ENCODE measurements at places on chromosomes 4 and X.

- no peak for DNase-seq
Measured at GRCh38 chrX:30957753-30958152, 68.7 kb upstream of the TAB3 start.

DNA sequence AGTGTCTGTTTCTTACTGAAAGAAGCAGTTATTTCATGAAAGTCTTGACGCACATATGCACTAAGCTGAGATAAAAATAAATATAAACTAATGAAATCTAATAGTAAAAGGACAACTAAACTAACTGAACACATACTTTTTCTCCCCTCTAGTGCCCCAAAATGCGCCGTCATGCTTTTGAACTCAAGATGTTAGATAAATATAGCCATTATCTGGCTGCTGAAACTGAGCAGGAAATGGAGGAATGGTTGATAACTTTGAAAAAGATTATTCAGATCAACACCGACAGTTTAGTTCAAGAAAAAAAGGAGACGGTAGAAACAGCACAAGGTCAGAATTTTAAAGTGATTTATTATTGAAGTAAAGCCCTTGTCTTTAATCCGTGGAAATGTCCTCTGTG is 70.2 kb downstream of the DOCK11 start:
- no peak for DNase-seq

- no peak for DNase-seq
Measured at GRCh38 chr4:164948975-164949374, 28.5 kb downstream of the TRIM61 start.

- DNase-seq = no peak
Measured at GRCh38 chrX:114134465-114134864, 449.4 kb upstream of the HTR2C start.

GRCh38 chr4:186881521-186882220 is 158.0 kb upstream of the FAT1 start:
- no peak for DNase-seq

DNA sequence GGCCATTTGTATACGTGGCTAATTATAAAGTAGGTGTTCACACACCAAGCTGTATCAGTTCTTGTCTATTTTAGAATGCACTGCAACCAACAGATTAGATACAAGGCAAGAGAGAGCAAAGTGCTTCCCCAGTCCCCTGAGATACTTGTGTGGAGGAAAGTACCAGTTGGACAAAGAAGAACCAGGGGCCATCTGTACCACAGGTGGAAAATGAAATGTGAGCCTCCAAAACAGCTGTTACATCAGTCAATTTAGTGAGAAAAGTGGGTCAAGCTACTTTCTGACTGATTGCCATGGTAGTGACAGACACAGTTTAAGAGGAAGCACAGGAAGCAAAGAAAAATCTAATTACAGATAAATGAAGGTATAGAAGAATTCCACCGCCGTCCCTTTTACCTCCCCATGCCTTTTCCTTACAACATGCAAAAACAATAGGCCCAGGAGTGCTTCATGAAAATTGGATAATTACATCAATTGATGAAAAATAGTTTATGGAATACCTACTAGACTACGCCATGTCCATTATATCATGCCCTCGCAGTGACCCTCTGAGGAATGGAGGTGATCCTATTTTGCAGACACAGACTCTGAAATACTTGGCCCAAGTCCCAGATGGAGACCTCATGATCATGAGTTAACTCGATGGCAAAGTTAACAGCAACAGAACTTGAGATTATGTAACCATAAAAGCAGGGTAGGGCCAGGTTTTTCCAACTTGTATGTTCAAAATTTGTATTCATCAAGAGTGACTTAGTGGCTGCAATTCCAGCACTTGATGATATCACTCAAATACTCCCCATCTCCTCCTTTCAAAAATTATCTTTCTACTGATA is 15.8 kb downstream of the SMPX start:
- no peak for DNase-seq

DNA sequence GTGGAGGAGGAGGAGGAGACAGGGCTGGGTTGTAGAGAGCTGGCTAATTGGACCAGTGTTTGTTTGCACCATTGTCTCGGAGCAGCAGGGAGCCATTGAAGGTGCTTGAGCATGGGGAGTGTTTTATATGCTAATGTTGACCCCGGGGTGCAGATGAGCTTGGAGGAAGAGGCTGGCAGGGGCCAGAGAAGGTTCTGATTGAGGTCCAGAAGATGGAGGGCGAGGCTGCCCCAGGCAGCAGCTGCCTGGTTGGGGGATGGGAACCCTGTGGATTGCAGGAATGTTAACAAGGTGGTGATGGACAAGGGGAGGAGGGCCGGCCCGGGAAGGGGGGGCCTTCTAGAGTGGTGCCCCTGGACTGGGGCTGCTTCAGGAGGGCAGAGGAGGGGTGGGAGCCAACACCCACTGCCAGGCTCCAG is 18.0 kb downstream of the DOK7 start:
- no peak for DNase-seq

DNA sequence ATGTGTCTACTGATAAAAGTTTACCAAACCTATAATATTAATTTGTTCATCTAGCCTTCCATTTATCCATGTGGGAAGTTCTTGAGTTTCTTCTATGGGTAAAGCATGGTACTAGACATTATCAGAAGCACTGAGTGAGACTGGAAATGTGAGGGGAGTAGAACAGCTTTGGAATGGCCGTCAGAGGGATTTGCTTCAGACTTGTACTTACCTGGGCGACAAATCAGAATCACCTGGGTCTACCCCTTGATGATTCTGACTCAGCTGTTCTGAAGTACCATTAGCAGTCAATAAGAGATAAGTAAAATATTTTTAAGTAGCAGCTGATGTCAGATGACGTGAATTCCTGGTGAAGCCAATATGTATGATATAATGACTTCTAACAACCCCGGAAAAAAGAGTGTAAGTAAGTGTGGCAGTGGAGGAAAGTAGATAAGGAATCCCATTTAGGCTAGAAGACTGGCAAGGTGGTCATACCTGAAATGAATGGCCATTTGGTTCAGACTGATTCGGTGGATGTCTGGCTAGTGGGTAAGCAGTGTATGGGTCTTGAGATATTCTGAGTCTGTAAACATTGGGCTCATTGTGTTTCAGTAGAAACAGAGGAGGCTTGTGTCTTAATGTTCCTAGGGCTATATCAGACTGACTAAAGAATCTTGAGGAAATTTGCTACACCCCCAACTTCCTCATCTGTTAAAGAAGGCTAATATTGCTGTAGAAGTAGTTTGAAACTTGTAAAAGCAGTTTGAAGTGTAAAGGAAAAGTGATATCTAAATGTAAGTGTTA is 409.2 kb downstream of the NKX6-1 start:
- DNase-seq = no peak

- peak; percentile 6 for DNase-seq
Measured at GRCh38 chrX:40581336-40581920, 658 bp downstream of the ATP6AP2 start.

- DNase-seq = no peak
Measured at GRCh38 chrX:111410590-111411078, 1.4 kb downstream of the DCX start.

DNA sequence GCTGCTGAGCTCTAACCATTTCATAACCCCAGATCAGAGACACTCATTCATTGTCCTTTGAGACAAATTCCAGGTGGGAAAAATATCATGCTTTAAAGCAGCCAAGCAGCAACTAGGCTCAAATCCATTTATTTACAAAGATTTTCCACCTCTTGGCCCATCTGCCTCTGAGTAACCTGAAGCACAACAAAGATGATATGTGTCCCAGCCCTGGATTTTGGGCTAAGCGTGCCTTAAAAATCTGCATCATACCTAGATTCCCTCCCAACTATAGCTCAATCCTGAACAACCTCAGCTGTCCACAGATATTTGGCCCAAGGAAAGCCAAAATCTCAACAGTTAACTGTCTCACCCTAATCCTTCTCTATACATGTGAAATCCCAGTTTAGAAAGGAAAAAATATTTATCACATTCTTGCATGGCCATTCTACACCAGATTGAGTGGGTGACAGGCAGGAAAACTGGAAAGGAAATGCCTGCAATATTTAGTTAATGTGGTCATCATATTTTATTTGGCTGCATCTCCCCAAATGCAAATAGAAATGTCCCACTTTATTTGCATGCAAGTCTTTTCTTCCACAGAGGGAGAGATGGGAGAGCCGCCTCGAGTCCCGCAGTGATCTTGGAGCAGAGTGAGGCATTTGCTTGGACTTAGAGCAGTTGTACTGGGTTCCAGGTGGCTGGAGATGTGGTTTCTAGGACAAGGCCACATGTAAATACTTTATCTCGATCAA is 146.4 kb upstream of the EOLA2 start:
- DNase-seq = no peak

DNA sequence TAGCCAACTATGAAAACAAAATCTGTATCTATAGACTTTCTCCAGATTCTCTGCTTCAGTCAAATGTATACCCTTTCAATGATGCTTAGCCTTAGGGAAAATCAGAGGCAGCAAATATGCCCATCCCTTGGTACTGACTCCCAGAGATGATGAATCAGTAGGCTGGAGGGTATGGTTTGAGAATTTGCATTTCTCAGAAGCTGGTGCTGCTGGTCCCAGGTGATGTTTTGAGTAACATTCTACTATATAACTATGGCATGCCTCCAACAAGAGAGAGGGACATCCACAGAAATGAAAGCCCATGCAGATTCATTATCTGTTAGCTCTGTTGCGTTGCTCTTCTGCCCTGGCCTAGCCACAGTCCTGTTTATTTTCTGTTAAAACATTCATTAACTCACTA is 13.6 kb downstream of the TNIP3 start:
- no peak for DNase-seq

GRCh38 chrX:17242470-17242869 is 132.5 kb upstream of the NHS start:
- peak; percentile 19 for DNase-seq

DNA sequence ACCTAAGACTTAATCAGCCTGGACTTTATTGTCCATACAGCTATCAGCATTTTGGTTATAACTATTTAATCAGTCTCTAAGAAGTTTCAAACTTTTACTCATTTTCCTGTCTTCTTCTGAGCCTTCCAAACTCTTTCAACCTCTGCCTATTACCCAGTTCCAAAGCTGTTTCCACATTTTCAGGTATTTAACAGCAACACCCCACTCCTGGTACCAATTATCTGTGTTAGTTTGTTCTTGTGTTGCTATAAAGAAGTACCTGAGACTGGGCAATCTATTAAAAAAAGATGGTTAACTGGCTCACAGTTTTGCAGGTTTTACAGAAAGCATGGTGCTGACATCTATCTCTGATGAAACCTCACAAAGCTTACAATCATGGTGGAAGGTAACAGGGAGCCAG is 195.6 kb downstream of the NPNT start:
- DNase-seq = no peak

- DNase-seq = no peak
Measured at GRCh38 chrX:5957506-5957905, 271.2 kb downstream of the NLGN4X start.

- peak; percentile 45 for DNase-seq
Measured at GRCh38 chr4:8185295-8185694, 13.8 kb upstream of the SH3TC1 start.

DNA sequence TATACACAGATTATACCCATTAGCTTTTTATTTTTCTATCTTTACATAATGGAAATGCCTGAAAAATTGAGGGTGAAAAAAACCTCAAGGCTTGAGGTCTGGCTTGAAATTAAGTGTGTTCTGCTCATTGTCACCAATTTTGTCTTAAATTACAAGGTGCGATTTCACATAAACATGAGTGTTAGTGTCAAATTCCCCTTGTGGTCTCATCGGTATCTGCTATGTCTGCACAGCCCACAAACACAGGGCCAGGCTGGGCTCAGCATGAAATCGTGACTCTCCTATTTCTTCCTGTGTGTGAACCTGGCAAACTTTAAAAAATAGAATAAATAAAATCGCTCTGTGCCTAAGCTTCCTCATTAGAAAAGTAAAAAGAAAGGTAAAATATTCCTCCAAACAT is 109.1 kb downstream of the CRLF2 start:
- DNase-seq = no peak

DNA sequence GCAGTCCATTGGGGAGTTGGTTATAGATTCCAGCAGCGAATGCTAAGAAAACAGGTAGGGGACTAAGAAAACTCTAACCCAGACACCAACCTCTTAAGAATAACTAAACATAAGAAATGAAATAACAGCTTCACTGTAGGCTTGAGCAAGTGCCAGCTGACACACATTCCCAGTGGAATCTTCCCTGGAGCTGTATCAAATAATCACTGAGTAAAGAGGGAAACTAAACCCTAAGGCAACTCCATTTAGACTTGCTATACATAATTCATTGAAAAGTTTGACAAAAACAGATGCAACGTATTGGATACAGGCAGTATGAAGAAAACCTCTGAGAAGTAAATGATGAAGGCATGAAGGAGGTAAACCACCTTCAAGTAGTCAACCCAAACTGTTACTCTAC is 293.5 kb downstream of the OPHN1 start:
- no peak for DNase-seq

DNA sequence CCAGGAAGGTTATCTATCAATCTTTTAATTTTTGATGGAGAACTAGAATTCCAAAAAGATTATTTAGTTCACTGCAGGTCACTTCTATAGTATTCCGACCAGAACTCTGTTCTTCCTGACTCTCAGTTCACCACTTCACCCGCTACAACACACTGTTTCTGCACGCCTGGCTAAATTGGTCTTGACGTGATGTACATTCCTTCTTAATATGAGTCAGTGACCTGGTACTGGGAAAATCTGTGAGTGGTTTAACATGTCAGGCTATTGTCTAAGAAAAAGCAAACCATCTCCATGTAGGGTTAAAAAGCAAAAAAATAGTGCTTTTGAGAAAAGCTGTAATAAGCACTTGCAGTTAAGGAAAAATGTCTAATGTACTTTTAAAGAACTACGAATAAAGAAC is 120.4 kb downstream of the NDST3 start:
- DNase-seq = no peak

- DNase-seq = no peak
Measured at GRCh38 chr4:101306225-101306624, 41.1 kb downstream of the PPP3CA start.

- no peak for DNase-seq
Measured at GRCh38 chr4:99437723-99438404, 2.7 kb upstream of the ADH7 start.

GRCh38 chrX:19382555-19383145 is 38.9 kb downstream of the PDHA1 start:
- peak; percentile 20 for DNase-seq

DNA sequence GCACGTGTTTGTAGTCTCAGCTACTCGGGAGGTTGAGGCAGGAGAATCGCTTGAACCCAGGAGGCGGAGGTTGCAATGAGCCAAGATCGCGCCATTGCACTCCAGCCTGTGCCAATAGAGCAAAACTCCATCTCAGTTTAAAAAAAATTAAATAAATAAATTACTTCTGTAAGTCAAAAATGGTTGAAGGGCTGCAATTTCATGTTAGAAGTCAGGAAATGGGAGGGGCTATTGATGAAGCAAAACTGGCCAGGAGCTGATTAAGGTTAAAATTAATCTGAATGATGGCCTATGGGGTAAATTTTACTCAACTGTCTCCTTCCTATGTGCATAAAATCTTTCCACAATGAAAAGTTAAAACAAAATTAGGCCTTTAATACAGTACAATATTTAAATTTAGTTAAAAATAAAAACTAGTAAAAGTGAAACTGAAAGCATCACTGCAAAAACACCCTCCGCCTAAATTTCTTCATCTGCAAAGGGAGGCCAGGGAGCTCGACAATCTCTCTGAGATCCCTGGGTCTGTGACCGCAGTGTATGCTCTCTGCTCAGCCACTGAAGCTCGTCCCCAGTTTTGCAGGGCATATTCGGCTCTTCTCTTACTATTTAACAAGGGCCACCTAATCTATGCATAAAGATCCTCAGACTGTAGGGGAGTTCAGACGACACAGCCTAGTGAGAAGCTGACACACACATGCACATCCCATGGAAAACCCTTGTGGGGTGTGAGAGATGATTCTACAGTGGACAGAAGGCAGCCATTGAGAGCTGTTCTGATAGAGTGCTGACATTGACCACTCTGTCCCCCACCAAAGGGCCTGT is 57.2 kb downstream of the IRF2 start:
- peak; percentile 41 for DNase-seq

All from Jurkat, Clone E6-1 (cell line).